ENCODE measurements at places on chromosomes 6 and 20. TPM values are rescaled to one million over a fixed set of nuclear protein-coding genes. Genes with fewer than 3 reads are reported as not detected.

The CST1 gene
- 171 TPM for total RNA-seq

The PTK6 gene
- not detected for total RNA-seq

The C6orf15 gene
- total RNA-seq, result not detected

The PERP gene
- total RNA-seq, result 45.8 TPM

The TSPYL4 gene
- total RNA-seq, result 10.6 TPM

The NFS1 gene
- total RNA-seq, result 26.5 TPM

The PLEKHG1 gene
- total RNA-seq, result 2.7 TPM
